NCI-H2081 (cell line): ENCODE measurements at places on chromosomes 7 and 10.

DNA sequence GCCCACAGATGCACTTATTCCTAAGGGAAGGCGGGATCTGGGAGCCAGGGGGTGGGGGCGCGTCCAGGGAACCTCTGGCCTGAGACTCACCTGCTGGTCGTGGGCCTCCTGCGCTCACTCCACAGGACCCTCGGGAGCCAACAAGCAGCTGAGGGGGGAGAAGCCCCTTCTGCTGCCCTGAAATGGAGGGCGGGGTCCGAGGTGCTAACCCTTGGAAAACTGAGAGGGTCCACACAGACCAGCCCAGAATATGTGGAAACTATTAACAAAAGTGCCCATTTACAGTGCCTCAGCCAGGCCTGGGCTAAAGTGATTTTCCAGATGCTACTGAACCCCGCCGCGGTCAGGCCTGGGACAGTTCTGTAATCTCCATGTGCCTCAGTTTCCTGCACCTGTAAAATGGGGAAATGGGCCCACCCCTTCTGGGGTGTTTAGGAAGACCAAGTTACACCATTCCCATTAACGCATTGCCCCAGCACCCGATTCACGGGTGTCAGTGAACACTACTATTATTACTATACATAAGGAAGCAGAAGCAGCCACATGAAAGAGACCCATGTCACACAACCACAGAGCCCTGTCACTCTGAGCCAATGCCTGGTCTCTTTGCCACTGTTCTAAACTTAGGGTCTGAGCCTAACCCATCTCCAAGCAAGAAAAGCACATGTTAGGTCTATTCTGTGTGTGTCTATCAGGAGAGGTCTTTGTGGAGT lies 630 bp upstream of the VSTM4 start:
- no peak for DNase-seq

DNA sequence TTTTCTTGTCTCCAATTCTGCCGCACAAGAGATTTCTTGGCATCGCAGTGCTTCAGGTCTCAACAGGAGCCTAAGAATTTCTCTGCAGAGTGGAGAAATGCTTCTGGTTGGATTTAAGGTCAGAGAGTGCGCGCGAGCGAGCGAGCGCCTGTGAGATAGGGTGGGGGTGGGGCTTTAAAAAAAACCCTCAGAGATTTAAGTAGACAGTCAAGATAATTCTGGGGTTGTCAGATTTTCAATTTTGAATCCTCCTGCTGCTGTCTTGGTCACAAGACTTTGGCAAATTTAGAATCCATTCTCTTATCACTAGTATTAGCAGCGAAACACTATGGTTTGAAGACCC lies 49.7 kb downstream of the CPEB3 start:
- no peak for DNase-seq

GRCh38 chr7:155778349-155778748 lies 33.9 kb downstream of the SHH start:
- DNase-seq = no peak

DNA sequence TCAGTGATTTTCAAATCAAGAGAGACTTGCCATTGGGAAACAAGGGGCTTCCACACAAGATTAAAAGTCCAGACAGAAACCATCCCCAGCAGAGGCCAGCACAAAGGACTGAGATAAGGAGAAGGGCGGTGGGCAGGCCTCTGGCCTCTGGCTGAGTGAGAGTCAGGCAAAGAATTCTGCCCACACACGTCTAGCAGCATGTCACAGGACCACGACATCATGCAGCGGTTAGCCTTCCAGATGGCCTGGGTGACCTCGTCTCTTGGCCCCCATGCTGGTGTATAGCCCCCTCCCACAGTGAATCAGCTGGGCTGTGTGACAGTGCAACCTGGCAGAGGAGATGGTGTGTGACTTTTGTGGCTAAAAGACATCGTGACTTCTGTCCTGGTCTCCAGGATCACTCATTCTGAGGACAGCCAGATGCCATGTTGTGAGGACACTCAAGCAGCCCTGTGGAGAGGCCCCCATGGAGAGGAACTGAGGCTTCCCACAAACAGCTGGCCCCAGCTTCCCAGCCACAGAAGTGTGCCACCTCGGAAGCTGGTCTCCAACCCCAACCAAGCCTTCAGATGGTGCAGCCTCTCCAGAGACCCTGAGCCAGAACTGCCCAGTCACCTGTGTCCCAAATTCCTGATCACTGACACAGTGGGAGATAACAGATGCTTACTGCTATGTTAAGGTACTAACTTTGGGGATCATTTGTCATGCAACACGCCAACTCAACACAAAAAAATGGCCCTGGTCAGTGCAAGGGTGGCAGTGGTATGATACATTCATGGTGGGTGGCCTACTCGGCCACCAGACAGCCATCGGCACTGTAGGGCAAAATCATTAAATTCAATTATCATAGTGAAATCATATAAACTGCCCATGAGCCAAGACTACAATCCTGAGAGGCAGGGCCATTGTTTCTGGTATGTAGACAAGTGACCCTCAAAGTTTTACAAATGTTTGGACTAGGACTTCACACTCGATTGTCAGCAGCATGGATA lies 73.2 kb downstream of the TNS3 start:
- DNase-seq = no peak

DNA sequence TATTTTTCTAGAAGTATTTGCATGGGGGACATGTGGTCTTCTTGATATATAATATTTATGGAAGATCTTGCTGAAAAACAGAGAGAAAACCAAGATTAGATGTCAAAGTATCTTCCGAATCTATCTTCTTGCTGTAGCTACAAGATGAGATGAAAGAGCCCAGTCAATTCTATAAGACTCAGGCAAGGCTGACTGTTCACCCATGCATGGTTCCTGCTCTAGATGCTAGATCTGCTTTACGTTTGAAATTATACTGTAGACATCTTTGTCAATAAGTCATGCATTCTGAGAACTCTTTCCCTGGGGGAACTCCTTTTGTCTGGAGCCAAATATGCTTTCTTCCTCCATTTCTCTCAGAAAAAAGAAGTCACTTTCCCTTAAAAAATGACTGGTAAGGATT lies 1292.0 kb downstream of the XPNPEP1 start:
- DNase-seq = no peak

- DNase-seq = no peak
Observed at GRCh38 chr10:88647061-88647615, 17.1 kb upstream of the LIPF start.

DNA sequence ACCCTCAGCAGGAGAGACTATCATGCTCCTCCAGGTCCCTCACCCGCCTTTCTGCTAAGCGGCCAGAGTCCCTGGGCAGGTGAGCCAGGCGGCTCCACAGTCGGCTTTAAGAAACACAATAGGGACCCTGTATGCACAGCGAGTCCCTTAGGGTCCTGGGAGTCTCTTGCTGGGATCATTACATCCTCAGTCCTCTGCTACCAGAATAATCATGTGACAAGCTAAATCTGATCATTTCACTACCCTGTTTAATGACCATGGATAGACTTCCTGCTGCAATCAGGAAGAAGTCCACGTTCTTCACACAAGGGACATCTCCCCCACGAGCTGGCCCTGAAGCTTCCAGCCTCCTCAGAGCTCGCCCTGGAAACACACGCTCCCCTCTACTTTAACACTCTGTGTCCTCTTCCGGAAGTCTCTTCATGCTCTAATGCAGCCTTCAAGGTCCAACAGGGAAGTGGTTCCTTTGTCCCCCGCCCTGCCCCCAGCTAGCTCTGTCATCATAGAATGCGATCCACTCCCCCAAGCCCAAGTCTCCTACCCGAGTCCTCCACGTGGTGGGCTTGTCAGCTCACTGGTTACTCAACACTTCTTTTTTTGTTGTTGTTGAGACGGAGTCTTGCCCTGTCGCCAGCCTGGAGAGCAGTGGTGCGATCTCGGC lies 101.5 kb downstream of the RNF216 start:
- no peak for DNase-seq

DNA sequence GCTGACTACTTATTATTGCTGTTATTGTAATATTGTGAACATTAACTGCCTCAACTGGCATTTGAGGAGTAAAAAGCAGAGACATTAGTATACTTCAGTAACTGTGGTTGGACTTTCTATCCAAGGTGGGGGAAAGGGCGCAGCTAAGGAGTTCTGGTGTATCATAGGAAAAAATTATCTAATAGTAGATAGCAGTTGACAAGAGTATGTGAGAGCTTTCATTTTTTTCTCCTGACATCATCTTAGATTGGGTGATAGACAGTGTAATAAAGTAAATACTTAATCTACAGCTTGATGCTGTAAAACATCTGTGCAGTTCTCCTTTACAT lies 68.9 kb downstream of the PHTF2 start:
- DNase-seq = no peak

- DNase-seq = no peak
Observed at GRCh38 chr7:96330193-96330592, 8.3 kb upstream of the SLC25A13 start.

- no peak for DNase-seq
Observed at GRCh38 chr10:16799621-16800020, 17.6 kb downstream of the RSU1 start.

GRCh38 chr7:7176406-7177043 lies 5.8 kb upstream of the C1GALT1 start:
- no peak for DNase-seq

- DNase-seq = no peak
Observed at GRCh38 chr10:110914431-110914830, 4.5 kb downstream of the BBIP1 start.

DNA sequence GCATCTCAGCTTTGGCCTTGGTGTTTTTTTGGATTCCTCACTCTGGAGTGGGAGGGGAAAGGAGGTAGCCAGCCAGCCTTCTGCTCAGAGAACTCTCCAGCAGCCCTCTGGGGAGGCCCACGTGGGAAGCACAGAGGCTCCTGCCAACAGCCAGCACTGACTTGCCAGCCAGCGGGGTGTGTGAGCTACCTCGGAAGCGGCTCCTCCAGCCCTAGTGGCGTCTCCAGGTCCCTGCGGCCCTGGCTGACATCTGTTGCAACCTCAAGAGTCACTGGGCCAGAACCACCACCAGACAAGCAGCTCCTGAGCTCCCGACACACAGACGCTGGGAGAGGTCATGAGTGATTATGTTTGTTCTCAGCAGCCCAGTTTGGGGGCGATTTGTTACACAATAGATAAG lies 180.2 kb upstream of the FZD8 start:
- DNase-seq = no peak

- DNase-seq = no peak
Observed at GRCh38 chr10:91901784-91902677, 7.3 kb downstream of the FGFBP3 start.

DNA sequence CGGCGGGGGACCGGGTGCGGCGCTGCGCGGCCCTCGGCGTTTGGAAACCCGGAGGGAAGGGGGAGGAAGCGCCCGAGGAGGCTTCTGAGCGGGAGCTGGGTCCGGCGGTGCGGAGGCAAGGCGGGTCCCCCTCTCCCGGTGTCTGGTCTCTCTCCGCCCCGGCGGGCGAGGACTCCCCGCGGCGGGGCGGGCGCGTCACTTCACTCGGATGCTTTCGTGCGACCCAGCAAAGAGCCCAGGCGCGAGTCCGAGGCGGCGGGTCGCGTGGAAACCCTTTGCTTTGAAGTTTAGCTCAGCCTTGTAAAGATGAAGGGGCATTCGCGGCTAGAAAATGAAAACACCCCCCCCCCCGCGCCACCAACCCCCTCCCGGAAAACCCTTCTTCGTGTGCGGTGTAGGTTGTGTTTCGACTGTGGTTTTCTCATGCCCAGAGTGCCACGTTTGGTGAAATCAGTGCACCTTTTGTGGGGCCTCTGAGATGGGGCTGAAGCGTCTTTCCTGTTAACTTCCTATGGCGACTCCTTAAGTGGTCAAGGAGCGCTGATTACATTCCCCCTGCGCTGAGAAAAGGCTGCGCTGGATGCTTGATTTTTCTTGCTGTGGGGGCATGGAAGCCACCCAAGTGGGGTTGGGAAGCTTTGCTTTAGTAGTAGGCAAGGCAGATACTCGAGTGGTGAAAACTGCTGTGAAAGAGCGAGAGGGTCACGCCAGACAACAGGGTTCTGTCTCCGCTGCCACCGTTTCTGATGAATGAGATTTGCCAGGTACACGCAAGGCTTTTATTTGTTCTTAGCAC lies 876 bp downstream of the GNAI1 start:
- peak; percentile 50 for DNase-seq

GRCh38 chr10:123148414-123149161 lies 652 bp downstream of the HMX2 start:
- DNase-seq = no peak

- no peak for DNase-seq
Observed at GRCh38 chr7:140525743-140526142, 46.4 kb upstream of the MKRN1 start.

DNA sequence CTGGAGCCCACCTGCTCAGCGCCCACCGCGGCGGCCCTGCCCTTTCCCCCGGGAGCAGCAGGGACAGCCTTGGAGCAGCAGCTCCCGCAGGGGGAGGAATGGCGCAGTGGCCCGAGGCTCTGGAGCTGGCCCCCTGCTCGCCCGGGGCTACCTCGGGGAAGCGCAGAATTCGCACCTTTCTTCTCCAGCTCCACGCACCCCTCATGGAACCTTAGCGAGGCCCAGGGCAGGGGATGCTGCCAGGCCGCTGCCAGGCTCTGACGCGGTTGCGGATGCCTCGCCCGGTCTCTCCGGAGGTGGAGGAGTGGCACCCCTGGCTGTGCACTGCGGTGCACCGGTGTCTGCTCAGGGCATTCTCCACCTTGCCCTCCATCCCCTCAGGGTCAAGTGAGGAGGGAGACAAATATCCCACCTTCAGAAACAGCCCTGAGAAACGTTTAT lies 84.9 kb upstream of the MKI67 start:
- DNase-seq = no peak

- no peak for DNase-seq
Observed at GRCh38 chr7:112882511-112882910, 92.3 kb upstream of the TMEM168 start.

DNA sequence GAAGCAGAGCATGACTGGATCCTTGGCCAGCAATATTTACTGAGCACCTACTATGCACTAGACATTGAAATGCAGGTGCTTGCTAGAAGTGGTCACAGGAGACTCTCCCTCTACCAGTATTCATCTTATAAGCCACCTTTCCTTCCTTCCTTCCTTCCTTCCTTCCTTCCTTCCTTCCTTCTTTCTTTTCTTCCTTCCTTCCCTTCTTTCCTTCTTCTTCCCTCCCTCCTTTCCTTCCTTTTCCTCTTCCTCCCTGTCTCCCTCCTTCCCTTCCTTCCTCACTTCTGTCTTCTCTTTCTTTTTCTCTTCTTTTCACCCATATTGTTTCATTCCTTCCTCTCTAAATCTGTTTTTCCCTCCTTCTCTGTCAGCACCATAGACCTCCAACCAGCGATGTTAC lies 47.3 kb upstream of the TCF7L2 start:
- DNase-seq = no peak

- no peak for DNase-seq
Observed at GRCh38 chr7:6639627-6640026, 2.5 kb downstream of the ZNF316 start.

GRCh38 chr7:39952803-39953202 lies 2.7 kb downstream of the CDK13 start:
- no peak for DNase-seq

DNA sequence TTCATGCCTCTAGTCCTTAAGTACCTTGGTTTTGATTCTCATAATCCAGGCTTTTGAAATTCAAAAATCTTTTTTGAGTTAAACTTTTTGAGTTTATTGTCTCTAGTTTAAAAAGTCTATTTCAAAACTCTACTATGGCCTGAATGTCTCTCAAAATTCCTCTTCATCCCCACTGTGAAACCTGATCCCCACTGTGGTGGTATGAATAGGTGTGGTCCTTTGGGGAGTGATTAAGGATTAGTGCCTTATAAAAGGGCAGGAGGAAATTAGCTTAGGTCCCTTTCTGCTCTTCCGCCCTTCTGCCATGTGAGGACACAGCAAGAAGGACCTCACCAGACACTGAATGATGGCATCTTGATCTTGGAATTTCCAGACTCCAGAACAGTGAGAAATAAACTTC lies 44.1 kb upstream of the JAZF1 start:
- no peak for DNase-seq

GRCh38 chr7:69620650-69621049 lies 22.4 kb downstream of the AUTS2 start:
- DNase-seq = no peak
